ENCODE measurements at places on chromosomes 5 and 9. TPM values are rescaled to one million over a fixed set of nuclear protein-coding genes. Genes with fewer than 3 reads are reported as not detected.

DNA sequence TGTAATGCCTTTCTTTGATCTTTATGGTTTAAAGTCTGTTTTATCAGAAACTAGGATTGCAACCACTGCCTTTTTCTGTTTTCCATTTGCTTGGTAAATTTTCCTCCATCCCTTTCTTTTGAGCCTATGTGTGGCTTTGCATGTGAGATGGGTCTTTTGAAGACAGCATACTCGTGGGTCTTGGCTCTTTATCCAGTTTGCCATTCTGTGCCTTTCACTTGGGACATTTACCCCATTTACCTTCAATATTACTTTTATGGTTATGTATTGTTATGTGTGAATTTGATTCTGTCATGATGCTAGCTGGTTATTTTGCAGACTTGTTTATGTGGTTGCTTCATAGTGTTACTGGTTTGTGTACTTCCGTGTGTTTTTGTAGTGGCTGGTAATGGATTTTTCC is 59.2 kb downstream of the YTHDC2 start:
- no peak for DNase-seq

DNA sequence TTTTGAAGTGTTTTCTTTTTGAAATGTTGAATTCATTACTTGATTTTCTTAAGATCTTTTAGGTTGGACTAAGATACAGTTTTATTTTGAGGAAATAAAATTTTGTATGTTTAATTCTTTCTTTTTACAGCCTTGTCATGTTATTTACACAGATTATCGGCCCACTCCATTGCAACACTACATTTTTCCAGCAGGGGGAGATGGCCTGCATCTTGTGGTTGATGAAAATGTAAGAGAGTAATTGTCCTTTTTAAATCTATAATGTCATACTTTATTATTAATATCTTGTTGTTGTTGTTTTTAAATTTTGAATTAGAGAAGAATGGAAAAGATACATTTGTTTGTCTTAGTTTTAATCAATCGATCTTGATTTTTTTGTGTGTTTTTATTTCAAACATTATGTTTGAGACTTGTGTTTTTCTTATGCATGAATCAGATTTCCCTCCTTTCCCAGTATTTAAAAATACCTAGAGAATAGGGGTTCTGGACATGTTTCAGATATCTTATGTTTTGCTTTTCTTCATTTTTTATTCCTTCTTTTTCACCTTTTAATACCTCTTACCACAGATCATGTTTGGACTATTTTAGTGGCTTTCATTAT is 36.7 kb downstream of the MTREX start:
- DNase-seq = no peak

DNA sequence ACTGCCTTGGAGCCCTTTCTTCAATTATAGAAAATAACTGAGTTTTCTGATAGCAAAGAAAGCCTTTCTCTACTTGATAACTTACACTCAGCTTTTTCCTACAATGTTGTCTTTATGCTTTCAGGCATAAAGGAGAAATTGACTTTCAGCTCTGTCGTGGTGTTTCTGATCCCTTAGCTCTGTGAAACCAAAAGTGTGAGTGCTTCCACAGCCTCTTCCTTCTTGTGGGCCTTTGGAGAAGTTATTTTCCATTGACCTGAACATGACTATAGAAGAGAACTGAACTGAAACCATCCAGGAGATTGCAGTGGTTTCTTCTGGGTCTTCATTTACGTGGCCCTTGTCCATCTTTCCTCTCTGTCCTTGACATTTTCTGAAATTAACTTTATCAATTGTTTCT is 59.5 kb upstream of the EQTN start:
- DNase-seq = no peak

N4BP3 gene
- total RNA-seq = 6.9 TPM

All from upper lobe of left lung (tissue), 6 donors.